ENCODE measurements at places on chromosomes 12 and 14.

GRCh38 chr14:58777541-58777979, 139.8 kb downstream of the DACT1 start:
- DNase-seq = no peak

GRCh38 chr14:20327005-20327869, 5.8 kb downstream of the CCNB1IP1 start:
- no peak for DNase-seq

- DNase-seq = no peak
Observed at GRCh38 chr14:39739796-39740195, 307.6 kb upstream of the FBXO33 start.

DNA sequence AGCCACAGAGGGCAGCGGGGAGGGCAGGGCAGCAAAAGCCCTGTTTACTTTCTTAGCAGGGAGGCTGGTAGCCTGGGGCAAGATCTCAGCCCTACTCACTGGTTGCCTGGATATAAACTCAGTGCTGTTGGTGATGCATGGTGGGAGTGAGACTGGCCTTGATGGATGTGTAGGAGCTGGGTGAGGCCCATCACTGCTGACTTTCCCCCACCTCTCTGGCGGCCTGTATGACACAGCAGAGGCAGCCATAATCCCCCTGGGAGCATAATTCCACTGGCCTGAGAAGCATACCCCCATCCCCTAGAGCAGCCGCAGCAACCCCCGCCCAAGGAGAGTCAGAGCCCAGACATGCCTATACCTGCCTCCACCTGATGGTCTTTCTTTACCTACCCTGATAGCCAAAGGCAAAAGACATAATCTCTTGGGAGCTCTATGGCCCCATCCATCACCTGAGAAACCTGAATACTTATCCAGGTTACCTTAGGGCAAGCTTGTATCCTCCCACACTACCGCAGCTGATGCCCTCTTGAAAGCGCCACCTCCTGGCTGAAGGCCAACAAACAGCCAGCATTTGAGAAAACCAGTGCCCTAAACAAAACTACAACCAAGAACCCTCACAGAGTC, 59.3 kb downstream of the DNAI7 start:
- no peak for DNase-seq

DNA sequence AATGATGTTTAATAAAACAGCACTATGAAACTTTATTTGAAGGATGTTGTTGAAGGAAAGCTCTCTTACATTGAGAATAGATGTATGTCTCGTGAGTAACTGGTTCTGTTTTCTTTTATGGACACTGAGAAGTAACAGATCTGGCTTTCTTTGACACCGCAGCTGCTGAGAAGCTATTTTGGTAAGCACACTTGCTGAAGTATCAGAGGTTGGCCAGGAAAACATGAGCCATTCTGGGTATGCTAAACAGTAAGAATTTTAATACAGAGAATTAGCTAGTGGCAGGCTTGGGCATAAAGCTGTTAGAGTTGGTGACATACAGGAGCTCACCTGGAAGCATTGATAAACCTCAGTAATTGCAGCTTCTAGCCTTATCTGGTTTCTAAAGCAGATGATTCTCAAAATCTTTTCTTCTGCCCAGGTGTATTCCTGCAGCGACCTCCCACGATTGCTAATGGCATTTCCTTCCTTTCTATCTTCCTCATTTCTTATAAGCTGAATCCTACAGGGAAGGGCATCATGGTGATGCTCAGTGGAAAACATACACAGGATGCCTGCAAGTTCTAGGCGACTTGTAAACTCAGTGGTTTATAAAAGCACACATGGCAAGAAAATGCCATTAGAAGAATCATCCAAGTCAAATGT, 291.6 kb upstream of the SLC16A7 start:
- no peak for DNase-seq

- no peak for DNase-seq
Observed at GRCh38 chr14:37474191-37474590, 120.9 kb downstream of the FOXA1 start.

DNA sequence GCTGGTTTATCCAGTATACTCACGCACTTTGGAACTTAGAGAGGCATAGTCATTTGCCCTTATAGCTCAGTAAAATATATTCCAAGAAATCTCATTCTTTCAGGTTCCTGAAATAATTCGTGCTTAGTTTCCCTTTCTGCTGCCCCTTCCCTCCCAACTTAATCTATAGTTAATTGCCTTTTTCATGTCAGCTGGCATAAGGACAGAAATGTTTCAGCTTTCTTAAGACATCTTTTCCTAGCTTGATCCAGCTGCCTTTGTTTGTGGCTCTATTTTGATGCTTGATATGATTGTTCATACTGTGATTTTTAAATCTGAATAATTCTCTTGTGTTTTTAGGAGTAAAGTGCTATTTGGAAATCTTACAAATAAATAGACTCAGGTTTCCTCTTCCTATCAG, 120.0 kb upstream of the SEL1L start:
- DNase-seq = no peak

GRCh38 chr12:105706321-105706972, 376.0 kb downstream of the C12orf75 start:
- DNase-seq = no peak

GRCh38 chr14:33653308-33653695, 297.6 kb downstream of the EGLN3 start:
- DNase-seq = no peak
